ENCODE measurements at places on chromosomes 7 and 10.
A peak's percentile ranks its signal among the peaks of the same experiment; 100 is the strongest.

GRCh38 chr10:110672580-110672919 lies 28.4 kb downstream of the RBM20 start:
- no peak for DNase-seq

- DNase-seq = no peak
Measured at GRCh38 chr7:128889121-128889520, 21.4 kb downstream of the KCP start.

DNA sequence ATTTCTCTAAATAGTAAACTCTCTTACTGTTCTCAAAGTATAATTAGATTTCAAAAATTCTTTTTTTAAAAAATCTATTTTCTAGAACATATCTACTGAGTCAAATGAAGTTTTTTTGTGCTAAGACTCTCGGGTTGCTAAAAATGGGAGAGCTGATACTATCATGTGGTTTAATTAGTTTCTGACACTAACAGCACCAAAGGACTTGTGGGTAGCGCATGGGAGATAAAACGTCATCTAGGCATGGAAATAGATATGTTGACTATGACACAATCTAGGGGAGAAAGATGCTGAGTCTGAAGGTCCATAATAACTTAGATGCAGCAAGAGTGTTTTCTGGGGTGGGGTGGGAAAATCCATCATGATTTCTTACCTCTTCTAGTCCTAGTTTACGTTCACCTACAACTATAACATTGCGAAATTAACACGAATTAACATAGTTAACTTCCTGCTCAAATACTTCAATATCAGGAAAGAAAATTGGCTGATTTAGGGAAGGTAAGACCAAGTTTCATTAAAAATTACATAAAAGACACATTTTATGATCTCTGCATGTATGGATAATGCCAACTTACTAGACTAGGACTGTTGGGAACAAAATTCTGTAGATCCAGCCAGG lies 14.3 kb upstream of the ARMC3 start:
- DNase-seq = no peak

- no peak for DNase-seq
Measured at GRCh38 chr7:21125297-21125696, 302.6 kb upstream of the SP4 start.

DNA sequence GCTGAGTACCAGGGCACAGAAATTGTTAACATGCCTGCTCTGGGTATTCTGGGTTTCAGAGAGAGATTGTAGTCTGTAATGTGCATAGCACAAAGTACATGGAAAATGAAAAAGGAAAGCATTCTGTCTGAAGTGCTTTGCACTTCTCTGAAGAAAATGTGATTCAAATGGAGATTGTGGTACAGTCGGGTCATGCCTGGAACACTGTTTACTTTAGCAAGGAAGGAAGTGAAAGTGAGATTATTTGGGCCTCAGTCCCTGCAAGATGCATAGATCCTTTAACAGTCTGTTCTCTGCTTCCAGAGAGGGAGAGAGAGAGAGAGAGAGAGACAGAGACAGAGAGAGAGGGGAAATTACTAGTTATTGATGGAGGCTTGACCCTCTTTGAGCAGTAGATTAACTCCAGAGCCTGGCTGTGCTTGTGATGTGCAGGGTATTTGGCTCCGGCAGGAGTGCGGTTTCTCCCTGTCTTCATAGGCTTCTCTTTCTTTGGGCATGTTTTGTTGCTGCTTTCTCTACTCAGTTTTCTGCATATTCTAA lies 5.4 kb downstream of the VWC2 start:
- no peak for DNase-seq

DNA sequence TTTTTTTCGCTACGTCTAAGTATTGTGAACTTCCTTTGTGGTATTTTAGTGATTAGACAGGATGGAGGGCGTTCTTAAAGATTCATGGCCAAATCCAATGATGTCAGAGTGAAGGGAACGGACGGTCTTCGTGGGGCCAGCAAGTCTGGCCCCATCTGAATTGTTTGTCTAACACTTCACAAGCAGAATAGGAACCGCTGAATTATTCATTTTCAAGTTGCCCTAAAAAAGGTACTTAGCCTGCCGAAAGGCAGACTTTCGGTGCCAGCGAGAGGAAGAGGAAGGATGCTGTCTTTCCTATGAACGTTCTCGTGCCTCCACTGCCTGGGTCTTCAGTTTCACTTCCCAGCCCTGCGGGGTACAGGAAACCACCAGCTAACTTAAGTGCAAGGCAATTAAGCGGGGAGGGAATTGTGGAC lies 145.7 kb upstream of the SH2B2 start:
- no peak for DNase-seq

DNA sequence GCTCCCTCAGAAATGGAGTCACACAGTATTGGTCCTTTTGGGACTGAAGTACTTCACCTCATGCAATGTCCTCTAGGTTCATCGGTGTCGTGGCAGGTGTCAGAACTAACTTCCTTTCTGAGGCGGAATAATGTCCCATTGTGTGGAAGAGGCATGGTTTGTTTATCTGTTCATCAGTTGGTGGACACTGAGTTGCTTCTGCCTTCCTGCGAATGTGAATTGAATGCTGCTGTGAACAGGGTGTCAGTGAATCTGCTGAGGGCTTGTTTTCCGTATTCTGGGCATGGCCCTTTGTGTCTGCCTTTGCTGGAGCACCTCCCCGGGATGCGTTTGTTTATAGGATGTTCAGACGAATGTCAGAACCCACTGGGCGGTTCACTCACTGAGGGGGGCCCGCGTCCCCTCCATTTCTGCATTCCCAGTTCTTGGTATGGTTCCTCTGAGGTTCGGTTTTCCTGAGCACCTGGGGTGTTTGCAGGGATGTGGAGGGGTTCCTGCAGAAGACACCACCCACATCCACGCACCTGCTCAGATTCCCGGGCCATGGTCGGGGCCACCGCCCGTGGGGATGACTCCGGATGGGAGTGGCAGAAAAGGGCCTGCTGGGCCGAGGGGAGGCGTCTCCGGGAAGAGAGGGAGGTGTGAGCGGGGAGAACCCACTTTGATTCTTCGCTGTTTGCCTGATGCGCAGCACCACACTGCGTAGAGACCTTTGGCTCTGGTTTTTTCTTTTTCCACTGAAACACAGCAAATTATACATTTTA lies 33.1 kb downstream of the CHST12 start:
- no peak for DNase-seq

DNA sequence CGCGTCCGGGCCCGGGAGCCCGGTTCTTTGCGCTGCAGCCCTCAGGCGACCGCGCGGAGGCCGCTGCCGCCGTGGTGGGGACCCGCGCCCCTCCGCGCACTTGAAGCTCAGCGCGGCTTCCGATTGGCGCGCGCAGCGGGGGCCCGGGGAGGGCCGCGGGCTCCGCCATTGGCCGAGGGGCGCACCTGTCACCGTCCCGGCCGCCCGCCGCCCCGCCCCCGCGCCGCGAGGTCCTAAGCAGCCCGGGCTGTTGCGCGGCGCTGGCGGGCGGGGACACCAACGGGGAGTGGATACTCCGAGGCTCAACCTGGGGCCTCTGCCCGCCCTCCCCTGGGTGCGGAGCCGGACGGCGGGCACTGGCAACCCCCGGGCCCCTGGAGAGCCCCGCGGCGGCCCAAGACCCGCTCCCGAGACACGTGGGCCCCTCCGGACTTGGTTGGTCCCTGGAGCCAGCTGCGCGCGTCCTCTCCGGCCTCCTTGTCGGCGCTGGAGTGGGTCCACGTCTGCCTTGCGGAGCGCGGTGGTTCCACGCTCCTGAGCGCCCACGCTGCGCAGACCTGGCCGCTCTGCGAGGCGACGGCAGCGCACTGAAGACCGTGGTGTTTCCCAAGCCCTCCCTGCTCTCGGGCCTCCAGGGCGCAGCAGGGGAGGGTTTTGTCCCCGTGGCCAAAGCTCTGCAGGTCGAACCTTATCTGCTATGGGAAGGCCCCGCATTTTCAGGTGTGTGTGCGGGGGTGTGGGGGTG lies at the start of gene MNX1:
Gene MNX1, minus strand, starts transcription at position 76 of the 745 bp plus-strand sequence. CDS start 313 bp downstream, outside the sequence.
- DNase-seq = no peak

DNA sequence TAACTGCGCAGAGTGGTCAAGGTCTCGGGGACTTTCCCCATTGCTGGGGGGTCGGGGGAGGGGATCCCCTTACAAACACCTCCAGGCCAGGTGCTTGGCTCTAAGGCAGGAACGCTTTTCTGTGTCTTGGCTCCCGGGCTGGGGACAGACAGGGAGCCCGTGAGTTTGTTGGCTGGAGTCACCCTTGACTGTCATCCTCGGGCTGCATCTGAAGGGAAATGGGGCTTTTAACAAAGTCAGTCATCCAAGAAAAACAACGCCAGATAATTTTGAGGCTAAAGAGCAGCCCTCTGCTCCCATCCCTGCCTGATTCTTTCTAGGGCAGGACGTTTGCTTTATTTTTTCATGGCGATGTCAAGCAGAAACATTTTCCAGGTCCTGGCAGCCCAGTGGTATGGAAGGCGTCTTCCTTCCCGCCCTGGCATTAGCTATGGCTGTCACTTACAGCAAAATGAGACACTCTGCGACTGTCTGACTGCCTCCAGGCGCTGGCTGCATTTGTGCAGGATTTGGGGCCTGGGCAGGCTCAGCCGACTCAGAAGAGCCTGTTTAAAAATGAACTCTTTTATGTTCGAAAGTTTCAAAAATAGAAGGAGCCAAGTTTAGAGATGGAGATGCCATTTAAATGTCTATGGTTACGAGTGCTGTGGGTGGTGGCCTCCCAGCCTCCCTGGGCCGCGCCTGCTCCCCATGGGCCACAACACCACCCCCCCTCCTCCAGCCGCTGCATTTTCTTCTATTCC lies 54.7 kb upstream of the TNS3 start:
- DNase-seq = no peak

DNA sequence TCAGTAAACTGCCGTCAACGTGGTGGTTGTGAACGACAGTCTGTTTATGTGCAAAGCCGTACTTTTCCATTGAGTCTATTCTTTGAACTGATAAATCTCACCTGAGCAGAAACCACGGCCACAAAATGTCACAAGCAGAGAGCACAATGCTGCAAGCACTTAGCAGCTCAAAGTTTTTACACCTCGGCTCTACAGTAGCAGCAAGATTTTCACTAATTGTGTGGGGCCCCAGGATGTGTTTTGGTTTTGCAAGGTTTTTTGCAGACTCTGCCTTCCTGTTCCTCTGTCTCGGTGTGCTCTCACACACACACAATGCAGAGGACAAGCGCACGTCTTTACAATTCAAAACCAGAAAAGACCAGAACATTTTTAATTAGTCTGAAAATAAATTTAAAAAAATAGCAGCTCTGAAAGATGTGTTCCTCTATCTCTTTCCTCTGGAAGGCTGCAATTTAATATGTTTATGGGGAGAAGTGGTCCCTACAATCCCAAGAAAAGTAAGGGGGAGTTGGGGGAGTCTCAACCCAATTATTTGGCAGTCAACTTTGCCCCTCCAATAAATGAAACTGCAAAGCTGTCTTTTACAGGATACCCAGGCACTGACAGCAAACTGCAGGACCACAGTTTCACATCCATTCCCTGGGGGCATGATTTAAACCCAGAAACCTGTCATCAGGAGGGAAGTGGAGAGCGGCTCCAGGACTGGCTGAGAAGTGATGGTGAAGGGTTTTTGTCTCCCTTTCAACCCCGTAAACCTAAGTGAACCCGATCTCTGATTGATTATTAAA lies 73.8 kb upstream of the SFMBT2 start:
- DNase-seq = no peak

GRCh38 chr7:135353832-135354231 lies 120.2 kb downstream of the STRA8 start:
- no peak for DNase-seq

DNA sequence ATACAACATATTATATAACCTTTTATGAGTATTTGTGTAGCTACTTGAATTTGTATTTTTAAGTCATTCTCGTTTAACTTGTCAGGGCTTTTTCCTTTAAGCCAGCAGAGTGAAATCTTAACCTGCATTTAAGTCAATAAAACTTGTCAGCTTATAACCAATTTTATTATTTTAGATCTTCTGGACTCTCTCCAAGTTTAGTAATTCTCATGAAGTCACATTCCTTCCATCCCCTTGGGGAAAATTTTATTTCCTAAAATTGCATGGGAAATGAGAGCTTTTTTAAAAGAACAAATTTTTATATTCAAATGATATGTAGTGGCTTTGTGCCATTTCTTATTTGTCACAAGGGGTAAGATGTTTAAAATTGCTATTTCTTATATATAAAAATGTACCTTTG lies 74.0 kb downstream of the SEPTIN7 start:
- no peak for DNase-seq

GRCh38 chr10:119305860-119306513 lies 98.6 kb downstream of the GRK5 start:
- DNase-seq = peak; percentile 67

DNA sequence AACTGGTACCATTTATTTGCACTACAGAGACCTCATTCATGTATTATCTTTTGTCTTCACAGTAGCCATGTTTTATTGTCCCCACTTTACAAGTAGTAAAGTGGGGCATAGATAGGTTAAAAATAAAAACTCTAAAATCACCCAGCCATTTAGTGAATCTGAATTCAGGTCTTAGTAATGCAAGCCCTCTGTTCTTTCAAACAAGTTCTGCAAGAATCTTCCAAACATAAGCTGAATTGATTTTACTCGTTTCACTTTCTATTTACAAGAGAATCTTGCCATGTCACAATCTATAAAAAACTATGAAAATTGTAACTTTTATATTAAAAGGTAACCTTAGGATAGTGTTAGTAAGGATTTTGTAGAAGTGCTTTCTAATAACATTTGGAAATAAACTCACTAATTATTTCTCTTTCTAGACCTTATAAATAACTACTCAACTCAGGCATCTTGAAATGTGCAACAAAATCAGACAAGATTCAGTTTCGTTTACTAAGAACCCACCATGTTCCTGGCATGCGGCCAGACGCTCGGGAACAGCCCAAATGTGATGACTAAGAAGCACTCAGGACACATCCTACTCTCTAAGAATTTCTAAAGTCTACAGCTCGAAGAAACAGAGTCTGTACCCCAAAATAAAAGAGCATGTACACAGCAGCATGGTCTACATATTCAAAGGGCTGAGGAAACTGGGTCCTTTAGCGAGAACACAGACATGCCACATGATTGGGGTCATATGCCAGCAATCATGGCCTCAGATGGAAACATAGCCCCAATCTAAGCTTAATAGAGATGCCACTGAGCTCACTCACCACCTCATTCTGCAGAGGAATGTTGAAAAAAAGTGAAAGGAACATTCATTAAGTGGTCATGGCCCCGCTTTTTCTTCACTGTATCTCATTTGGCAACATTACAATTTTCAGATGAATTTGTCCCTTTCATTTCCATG lies 167.6 kb downstream of the AMPH start:
- no peak for DNase-seq

- DNase-seq = peak; percentile 53
Measured at GRCh38 chr10:36725581-36726520, 399.5 kb upstream of the ANKRD30A start.

DNA sequence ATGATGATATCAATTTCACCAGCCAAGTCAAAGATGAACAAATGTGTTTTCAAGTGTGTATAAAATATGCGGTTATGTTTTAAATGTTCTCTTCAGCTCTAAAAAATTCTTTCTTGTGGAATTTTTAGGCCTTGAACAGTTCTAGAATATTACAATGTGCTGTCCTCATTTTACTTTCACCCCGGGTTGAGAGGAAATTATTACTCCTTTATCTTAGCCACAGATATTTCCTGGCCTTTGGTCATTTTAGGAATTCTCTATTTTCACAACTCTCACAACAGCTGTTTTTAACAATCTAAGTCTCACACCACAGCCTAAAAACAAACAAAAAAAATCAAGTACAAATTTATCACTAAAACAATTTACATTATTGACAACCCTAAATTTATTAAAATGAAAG lies 112.2 kb upstream of the HGF start:
- DNase-seq = no peak

GRCh38 chr10:131249238-131249954 lies 62.1 kb downstream of the TCERG1L start:
- DNase-seq = no peak

Measured in AG09319 (cell line).